ENCODE measurements at places on chromosomes 7 and 10.

GRCh38 chr7:89584896-89585295 lies 569.4 kb upstream of the STEAP1 start:
- no peak for DNase-seq

DNA sequence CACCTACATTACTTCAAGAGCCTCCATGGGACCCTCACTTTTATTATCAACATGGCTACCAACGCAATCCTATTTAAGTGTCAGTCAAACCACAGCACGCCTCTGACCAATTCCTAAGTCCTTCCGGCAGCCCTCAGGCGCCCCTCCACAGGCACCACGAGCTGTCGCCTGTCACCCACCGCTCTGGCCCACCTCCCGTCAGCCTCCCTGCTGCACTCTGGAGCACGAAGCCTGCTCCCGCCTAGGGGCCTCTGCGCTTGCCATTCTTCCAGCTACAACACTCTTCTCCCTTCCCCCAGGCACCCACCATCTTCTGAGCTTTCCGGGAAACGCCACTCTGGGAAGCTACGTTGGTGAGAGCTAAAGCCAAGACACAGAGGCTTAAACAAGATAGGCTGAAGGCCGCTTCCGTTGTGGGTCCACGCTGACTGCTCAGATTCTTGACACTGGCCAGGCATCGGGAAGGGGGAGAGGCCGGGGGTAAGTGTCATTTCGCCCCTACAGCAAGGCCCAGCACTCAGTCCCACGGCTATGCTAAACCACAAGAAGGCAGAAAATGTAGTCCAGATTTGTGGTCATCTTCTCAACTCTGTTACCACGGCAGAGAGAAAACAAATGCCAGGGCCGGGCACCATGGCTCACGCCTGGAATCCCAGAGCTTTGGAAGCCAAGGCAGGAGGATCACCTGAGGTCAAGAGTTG lies 56.7 kb downstream of the GNA12 start:
- DNase-seq = peak; percentile 45

- no peak for DNase-seq
Measured at GRCh38 chr7:43104874-43105520, 7.5 kb upstream of the HECW1 start.

- DNase-seq = no peak
Measured at GRCh38 chr10:129550076-129550475, 83.0 kb downstream of the MGMT start.

DNA sequence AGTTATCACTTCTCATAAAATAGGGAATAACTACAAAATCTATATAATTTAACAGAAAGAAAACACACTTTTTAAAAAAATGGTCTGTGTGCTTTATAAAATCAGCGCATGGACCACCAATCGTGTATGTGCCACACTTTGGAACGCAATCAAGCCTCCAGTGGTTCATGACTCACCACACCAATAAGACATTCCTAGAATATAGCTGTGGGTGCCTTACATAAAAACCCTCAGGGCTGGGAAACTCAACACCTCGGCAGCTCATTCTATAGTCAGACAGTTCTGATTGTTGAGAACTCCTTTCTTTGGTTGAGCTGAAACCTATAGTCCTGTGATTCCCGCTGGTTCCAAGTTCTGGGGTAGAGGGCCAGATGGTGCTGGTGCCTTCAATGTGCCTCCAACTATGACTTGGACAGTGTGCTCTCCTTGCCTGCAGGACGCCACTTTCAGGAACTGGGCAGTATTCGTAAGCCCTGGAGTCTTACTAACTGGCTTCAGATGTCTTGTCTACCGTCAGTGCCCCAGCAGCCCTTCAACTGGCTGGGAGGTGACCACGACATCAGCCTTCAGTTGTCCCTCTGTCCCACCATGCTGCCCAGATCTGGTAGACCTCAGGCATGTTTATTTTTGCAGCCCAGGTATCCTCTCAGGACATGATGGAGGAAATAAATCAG lies 135.7 kb upstream of the GDF10 start:
- no peak for DNase-seq

DNA sequence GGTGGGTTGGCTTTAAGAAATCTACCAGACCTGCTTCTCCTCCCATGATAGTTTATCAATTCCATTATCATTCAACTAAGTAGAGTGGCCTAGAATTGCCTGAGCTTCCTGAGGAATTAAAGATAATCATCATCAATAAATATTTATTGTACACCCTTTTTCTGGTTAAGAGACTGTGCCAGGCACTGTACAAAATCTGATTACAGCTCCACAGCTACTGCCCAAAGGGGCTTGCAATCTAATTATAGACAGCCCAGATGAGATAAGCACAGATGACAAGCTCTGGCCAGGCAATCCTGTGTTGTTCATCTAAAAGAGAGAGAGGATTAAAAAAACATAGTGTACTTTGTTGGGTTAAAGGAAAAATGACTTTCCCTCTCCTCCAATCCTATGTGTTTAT lies 586.4 kb downstream of the GATA3 start:
- DNase-seq = no peak

DNA sequence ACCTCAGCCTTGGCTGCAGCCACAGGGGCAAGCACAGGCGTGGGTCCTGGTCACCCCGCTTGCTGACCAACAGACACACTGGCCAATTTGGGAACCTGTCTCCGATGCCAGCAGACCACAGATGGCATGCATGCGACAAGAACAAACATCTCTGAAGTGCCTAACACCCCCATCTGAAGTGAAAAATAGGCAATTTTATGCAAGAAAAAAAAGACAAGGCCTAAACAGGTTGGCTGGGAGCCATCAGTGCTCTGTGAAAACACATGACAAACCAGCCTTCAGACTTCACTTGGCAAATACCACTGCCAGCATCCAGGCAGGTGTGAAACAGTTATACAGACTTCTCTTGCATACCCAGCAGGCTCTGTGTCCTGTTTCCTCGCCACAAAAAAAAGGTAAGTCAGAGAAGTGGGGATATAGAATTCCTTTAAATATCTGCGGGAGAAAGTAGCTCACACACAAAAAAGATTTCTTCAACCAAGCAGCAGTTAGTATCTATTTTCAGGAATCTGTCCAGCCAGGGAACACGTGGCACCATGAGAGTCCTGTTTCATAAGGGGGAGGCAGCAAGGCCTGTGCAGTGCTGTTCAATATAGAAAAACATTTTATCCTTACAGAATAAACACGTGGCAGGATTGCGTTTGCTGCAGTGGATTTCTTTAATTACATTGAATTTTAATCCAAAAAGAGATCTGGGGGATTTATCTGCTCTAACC lies 293.4 kb upstream of the MKLN1 start:
- DNase-seq = peak; percentile 31

- DNase-seq = no peak
Measured at GRCh38 chr7:151964951-151965350, 8.7 kb downstream of the GALNTL5 start.

DNA sequence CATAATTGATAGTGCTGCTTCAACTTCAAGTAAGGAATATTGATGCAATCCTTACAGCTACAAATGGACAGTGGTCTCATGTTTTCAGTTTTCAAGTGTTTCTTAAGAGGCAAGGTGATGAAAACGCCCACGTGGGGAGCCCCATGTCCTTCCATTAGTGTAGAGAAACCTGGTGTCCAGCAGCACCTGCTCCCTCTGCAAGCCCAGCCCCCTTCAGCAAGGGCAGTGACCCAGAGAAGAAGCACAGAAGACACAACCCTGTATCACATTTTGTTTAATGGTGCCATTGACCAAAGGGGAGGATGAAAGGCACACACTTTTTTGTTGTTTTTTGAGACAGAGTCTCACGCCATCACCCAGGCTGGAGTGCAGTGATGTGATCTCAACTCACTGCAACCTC lies 143.7 kb downstream of the EGFR start:
- no peak for DNase-seq

DNA sequence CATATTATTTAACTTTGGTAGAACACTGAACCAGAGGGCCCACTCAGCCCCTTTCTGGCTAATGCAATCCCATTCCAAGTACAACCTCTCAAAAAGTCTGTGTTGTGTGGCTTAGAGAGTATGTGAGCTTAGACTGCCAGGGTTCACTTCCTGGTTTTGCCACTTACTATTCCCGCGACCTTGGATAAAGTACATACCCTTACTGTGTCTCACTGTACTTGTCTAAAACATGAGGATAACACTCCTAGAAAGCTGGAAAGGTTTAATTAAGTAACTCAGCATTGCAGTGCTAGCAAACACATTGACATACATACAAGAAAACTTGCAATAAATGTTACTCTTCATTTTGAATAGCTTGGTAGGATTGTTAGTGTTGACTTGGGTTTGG lies 215.8 kb downstream of the CHCHD3 start:
- no peak for DNase-seq

DNA sequence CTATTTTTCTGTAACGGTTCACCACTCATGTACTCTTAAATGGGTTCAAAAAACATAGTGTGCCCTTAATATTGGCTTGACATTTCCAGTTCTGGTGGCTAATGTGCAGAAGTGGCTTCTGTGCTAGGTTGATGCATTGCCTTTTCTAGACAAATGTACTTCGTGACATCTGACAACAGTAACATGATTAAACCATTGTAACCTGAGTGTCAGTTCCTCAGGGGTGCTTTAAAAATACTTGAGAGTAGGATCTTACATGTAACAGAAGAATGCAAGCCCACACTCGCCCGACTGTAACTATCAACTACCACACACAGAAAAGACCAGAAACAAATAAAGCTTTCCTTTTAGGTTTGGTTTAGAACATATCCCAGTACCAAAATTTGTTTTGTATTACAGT lies 393.4 kb upstream of the NFE2L3 start:
- no peak for DNase-seq

DNA sequence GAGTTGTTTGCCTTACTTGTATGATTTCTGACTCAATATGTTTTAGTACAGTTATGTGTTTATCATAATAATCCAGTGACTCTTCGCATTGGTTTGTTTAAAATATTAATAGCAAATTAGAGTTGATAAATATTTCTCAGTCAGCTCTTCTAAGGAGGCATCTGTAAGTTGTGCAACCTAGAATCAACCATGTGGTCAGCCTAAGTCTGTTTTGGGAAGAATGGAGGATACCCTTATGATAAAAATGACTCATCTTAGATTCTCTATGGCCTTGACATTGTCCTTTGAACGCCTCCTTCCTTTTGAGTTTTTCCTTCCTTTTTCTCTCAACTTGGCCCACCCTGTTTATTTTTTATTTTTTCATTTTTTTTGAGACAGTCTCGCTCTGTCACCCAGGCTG lies 18.8 kb downstream of the DNAJC9 start:
- no peak for DNase-seq

GRCh38 chr7:44348300-44348699 lies 22.9 kb upstream of the CAMK2B start:
- DNase-seq = no peak

DNA sequence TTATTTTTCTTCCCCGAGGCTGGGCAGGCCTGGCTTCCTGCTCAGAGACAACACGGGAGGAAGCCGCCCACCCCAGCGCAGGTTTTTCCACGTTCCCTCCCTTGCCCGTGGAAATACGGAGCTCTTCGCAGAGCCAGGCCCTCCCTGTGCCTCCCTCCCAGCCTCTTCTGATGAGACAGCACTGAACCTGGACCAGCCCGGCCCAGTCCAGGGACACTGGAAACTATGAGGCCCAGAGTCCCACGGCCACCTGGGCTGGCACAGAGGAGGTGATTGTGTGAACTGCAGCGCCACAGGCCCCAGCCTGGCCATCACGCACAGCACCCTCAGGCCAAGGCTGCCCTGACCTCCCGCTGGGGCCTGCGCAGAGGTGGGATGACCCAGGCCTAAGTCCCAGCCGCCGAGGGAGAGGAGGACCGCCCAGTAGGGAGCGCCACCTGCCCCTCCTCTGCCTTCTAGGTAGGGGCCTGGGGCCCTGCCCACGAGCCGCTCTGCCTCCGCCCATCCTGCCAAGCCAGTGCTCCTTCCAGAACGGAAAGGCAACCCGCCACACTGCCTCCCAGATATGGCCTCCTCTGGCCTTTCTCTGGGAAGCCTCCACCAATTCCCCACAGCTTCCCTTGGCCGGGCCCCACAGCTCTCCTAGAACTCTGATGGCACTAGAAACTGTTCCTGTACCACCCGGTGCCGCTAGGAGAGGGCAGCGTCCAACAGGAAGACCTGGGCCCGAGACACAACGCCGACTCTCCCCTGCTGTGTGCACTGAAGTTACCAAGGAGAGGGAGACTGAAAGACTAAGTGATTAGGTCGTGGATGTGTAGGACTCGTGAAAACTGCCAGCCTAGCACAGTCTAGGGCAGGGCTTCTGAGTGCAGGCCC lies 57.2 kb downstream of the PROSER2 start:
- DNase-seq = no peak

GRCh38 chr7:137998250-137998649 lies 3.6 kb downstream of the CREB3L2 start:
- no peak for DNase-seq

All from left hindlimb (tissue), 1 donor.